ENCODE measurements at places on chromosomes 3 and 15. TPM values are rescaled to one million over a fixed set of nuclear protein-coding genes. Genes with fewer than 3 reads are reported as not detected.

ASB14 gene
- total RNA-seq, result not detected

SSR3 gene
- 94.2 TPM for total RNA-seq

MINAR1 gene
- total RNA-seq, result 0.28 TPM

CCR8 gene
- total RNA-seq, result not detected

HGD gene
- total RNA-seq, result 0.71 TPM
